Smooth muscle cell of the brain vasculature (primary cell): ENCODE measurements at places on chromosomes 5 and 9.

GRCh38 chr9:17531642-17532254, 47.1 kb upstream of the SH3GL2 start:
- peak; percentile 32 for DNase-seq

DNA sequence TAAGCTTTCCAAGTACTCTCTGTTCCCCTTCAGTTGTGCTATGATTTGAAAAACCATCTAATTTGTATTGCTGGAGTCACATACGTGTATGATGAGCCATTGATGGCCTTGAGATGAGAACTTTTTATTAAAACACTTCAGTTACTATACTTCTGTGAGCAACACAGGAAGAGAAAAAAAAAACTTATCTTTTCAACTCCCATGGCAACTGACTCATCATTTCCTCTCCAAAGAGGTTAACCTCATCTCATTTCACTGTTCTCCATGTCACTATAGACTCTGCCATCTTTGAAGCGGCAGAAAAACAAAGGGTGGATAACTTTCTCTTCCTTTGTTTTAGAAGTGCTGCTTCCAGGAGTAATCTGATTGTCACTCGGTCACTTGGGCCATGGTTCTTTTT, 104.3 kb upstream of the PCSK1 start:
- peak; percentile 21 for DNase-seq

- no peak for DNase-seq
Measured at GRCh38 chr5:32172923-32173266, 1.2 kb downstream of the GOLPH3 start.

GRCh38 chr9:79670269-79670961, 98.7 kb downstream of the TLE4 start:
- no peak for DNase-seq

GRCh38 chr9:121210536-121210935, 8.9 kb upstream of the RAB14 start:
- no peak for DNase-seq

DNA sequence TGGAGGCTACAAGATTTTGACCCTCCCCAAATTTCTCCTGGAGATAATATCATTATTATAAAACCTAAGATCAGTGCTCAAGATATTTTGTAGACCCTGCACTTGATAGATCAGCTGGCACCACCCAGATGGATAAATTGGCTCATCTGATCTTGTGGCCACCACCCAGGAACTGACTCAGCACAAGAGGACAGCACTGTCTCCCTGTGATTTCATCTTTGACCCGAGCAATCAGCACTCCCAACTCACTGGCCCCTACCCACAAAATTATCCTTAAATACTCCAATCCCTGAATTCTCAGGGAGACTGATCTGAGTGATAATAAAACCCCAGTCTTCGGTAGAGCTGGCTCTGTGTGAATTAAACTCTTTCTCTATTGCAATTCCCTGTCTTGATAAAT, 34.5 kb upstream of the TENT2 start:
- DNase-seq = no peak

DNA sequence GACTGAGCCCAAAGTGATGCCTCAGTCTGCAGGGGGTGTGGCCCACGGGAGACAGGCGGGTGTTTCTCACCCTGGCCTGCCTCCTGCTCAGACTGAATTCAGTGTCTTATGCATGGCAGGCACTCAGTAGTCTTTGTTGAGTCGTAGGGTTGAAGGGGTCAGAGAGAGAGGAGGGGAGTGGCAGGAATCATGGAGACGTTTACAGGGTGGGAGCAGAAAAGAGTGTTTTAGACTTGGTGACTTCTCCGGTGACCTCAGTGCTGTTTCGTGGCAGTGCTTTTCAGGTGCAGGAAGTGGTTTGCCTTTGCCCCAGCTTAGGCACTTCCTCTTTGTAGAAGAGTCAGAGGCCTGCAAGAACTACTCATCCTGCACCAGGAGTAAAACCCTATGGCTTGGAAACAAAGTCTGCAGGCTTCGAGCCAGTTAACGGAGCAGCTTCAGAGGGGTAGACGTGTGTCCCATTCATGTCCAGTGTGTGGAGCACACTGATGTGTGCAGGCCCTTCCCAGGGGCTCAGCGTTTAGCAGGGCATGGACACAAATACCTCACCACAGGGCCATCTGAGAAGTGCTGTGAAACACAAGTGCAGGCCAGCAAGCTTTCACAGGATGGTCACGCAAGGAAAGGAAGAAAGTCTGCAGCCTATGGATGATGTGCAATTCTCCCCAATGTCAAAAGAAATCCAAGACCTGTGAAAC, 24.5 kb upstream of the SEMA4D start:
- no peak for DNase-seq

- DNase-seq = no peak
Measured at GRCh38 chr5:142120247-142120935, 11.8 kb downstream of the NDFIP1 start.

DNA sequence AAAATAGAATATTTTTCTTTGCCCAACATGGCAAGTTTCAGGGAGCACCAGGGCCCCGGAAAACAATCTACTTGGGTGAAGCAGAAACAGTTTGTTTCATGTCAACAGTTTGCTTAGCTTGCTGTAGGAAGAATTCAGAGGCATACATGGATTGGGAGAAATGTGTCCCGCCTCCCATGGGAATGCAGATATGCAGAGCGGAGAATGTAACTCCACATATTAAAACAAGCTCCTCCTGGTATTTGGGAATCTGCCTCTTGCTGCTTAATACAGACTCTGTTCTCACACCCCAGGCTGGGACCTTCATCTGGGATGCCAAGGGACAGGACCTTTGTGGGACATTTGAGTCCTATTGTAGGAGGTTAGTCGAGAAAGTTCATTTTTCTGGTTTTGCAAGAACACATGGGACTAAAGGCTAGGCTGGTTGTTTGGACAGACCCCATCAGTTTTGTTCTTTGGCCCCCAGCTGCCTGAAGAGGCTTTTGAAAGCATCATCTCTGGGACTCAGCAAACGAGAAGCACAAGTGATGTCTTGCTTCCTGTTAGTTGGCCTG, 220.5 kb upstream of the ADRA1B start:
- DNase-seq = no peak

DNA sequence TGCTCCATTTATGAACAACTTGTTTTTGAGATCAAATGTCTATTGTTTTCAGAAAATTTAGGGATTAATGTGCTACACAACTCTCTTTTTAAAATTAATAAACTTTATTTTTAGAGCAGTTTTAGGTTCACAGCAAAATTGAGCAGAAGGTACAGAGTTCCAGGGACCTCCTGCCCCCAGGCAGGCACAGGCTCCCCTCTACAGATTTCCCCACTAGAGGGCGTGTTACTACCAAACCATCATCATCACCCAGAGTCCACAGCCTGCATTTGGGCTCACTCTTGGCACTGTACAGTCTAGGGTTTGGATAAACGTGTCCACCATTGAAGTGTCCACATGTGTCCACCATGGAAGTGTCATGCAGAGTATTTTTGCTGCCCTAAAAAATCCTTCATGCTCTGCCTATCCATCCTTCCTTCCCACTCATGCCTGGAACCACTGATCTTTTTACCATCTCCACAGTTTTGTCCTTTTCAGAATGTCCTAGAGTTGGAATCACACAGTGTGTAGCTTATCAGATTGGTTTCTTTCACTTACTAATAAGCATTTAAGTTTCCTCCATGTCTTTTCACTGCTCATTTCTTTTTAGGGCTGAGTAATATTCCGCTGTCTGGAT, 61.7 kb downstream of the MRPL36 start:
- DNase-seq = no peak

DNA sequence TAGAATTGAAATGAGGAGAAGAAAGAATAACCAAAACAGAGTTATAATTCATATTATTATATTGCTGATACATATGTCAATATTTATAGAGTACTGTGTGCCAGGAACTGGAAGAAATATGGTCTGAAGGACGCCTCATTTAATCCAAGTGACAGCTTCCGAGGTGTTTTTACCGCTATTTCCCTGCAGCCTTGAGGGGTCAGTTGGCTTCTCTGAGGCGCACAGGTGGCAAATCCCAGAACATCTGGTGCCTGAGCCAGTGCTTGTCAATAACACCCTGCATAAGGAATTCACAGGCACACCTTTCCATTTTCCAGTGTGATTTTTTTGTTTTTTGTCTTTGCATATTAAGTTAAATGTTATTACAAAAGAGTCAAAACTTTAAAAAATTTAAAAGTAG, 43.3 kb upstream of the CTSL start:
- DNase-seq = no peak

- no peak for DNase-seq
Measured at GRCh38 chr5:170641589-170642031, 137.8 kb downstream of the KCNIP1 start.

- DNase-seq = peak; percentile 26
Measured at GRCh38 chr9:34203275-34203991, 24.6 kb downstream of the UBAP1 start.

DNA sequence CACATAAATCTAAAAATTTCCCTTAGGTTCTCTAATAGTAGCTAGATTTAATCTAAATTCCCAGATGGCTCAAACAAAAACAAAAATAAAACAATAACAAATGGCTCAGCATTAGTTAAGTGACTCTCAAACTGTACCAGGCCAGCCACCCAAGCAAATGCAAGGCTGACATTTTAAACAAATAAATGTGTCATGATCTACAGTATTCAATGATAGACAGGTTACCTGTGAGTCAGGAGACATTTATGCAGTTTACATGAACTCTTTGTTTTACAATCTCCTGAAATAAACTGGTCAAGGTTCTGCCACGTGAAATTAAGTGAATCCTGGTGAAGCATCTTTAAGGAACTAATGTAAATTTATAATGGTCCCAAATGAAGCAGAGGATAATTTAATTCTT, 580.2 kb upstream of the PTPRD start:
- DNase-seq = no peak

- no peak for DNase-seq
Measured at GRCh38 chr9:82116556-82116955, 128.0 kb downstream of the SPATA31D1 start.

GRCh38 chr5:16674750-16675149, 58.0 kb upstream of the RETREG1 start:
- DNase-seq = no peak

DNA sequence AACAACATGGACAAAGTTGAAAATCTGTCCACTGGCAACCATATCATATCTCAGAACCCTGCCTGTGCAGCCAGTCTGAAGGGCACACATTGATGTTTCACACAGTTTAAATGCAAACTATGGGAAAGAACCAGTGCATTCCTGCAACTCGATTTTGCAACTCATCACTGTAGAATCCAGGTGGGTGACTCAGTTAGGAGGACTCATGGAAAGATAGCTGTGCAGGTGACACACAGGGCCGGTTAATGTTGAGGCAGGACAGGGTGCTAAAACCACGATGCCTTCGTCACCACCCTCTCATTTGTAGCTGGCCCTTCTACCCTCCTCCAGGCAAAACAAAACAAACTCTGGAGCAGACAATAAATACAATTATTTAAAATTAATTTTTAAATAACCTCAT, 62.8 kb downstream of the TLE1 start:
- no peak for DNase-seq

GRCh38 chr5:108255468-108255867, 126.4 kb downstream of the FBXL17 start:
- DNase-seq = no peak

DNA sequence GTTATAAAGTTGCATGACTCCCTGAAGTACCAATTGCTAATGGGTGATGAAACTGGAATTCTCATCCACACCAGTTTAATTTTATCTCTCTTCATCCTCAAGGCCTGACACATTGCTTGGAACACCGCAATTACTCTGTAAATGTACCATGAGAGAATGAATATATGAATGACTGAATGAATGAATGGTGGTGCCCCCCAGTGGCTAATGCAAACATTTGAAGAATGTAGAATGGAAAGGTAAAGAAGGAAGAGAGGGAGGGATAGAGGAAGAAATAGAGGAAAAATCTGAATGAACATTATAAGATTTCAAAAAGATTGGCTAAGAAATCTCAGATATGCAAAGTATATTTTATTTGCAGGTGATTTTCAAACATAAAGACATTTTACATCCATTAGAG, 13.1 kb downstream of the PAPPA start:
- no peak for DNase-seq

- DNase-seq = peak; percentile 13
Measured at GRCh38 chr9:113309204-113309813, 6.1 kb upstream of the RNF183 start.

DNA sequence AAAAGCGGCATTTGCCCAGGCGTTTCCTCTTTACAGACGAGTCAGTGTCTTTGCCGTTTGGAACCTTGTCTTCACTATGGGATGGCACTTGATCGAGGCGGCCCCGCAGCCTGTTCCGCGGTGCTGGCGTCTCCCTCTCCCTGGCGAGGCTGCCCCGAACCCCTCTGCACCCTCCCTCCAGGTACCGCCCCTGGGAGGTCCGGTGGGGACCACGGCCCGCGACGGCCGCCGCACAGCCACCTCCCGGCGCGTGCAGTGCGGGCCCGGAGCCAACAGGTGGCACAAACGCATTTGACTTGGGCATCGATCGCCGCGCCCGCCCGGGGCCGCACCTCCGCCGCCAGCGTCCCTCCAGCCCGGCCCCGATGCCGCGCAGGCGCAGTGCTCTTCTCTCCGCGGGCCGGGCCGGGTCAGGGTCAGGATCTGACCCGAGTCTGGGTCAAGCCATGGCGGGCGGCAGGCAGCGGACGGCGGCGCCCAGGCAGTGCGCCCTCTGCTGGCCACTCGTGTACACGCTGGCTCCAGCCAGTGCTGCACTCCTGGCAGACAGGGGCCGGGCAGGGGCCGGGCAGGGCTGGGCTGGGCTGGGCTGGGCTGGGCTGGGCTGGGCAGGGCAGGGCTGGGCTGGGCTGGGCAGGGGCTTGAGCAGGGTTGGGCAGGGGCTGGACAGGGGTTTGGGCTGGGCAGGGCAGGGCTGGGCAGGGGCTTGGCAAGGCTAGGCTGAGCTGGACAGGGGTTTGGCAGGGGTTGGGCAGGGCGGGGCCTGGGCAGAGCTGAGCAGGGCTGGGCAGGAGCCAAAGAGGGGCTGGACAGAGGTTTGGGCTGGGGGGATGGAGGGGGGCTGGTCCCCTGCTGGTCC, 155.8 kb upstream of the IRX4 start:
- peak; percentile 2 for DNase-seq

GRCh38 chr5:65326922-65327321, 154.8 kb downstream of the ADAMTS6 start:
- DNase-seq = no peak

- no peak for DNase-seq
Measured at GRCh38 chr5:29853711-29854220, 1339.7 kb upstream of the CDH6 start.

DNA sequence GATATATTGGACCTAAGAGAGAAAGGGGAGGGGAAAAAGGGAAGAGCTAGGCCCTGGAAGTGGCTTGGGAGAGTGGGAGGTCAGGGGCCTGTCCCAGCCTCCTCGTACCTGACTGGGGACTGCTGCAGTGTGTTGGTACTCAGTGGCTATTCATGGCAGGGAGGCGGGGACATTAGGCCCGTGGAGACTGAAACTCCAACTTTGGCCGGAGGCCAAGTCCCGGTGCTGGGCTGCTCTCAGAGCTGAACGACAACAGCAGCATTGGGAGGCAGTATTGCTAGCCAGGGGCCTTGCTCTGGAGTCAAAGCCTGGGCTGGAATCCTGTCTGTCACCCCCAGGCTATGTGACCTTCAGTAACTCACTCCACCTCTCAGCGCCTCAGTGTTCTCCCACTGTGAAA, 37.8 kb downstream of the NEURL1B start:
- no peak for DNase-seq

- DNase-seq = no peak
Measured at GRCh38 chr5:32713361-32713769, 2.2 kb downstream of the NPR3 start.

GRCh38 chr5:34991486-34992238, 56.1 kb downstream of the AGXT2 start:
- no peak for DNase-seq
